AG09309 (cell line): ENCODE measurements at places on chromosomes 5 and 9.
A peak's percentile ranks its signal among the peaks of the same experiment; 100 is the strongest.

- DNase-seq = no peak
These were observed 15.0 kb downstream of the AGTPBP1 start for GRCh38 chr9:85726737-85727136.

- DNase-seq = no peak
These were observed 87.6 kb downstream of the FREM1 start for GRCh38 chr9:14822666-14823065.

DNA sequence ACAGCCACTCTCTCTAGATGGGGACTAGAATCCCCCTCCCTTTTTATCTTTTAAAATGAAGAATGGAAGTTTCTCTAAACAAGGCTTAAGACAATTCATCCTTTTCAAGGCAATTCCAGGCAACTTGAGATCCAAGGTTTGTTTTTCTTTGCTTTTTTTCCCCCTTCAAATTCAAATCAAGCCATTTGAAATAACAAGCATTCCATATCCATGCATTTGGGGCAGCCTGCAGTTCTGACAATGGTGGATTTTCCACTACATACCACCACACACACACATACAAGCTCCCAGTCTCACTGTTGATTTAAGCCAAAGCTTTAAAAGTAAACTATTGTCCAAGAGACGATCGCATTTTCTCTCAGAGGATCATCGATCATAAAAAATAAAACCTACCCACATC is 424 bp downstream of the INSYN2B start:
- no peak for DNase-seq

DNA sequence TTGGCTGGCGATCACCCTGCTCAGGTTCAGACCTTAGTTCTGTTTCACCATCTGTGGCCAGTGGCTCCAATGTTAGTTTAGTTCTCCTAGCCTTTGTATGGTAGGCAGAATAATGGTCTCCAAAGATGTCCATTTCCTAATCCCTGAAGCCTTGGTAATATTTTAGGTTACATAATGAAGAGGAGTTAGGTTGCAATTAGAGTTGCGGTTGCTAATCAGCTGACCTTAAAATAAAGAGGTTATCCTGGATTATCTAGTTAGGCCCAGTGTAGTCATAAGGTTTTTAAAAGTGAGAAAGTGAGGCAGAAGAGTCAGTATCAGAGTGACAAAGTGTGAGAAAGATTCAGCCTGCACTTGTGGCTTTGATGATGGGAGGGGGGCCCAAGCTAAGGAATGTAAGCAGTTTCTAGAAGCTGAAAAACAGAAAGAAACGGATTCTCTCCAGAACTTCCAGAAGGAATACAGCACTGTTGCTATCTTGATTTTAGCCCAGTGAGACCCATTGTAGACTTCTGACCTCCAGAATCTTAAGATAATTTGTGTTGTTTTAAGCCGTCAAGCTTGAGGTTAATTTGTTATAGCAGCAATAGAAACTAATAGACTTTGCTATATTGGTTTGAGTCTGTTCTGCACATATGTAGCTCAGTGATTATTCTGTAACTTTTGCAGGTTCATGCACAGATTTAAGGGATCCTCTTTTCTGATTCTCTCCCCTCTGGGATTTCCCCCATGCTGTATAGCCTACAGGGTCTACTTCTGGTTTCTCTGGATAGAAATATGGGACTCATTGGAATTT is 21.6 kb downstream of the LNPEP start:
- no peak for DNase-seq

- no peak for DNase-seq
These were observed 19.7 kb downstream of the UBAC1 start for GRCh38 chr9:135941288-135941995.

- DNase-seq = peak; percentile 8
These were observed 59.5 kb downstream of the ERMP1 start for GRCh38 chr9:5773324-5773999.

- DNase-seq = no peak
These were observed 223.7 kb downstream of the PAPPA start for GRCh38 chr9:116377179-116377798.

DNA sequence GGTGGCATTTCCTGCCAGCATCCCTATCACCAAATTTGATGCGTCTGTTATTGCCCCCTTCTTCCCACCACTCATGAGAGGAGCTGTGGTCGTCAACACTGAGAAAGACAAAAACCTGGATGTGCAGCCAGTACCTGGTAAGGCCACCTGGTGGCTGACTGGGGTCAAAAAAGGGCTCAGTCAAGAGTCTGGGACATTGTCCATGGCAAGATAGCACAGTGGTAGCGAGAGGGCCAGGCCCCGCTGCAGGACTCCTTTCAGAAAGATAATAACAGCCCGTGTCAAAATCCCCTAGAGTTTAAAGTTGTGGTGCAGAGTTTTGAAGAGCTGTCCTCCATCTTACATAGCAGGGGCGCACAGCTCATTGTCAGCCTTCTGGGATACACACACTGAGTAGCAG is 40.8 kb downstream of the CSF1R start:
- no peak for DNase-seq

DNA sequence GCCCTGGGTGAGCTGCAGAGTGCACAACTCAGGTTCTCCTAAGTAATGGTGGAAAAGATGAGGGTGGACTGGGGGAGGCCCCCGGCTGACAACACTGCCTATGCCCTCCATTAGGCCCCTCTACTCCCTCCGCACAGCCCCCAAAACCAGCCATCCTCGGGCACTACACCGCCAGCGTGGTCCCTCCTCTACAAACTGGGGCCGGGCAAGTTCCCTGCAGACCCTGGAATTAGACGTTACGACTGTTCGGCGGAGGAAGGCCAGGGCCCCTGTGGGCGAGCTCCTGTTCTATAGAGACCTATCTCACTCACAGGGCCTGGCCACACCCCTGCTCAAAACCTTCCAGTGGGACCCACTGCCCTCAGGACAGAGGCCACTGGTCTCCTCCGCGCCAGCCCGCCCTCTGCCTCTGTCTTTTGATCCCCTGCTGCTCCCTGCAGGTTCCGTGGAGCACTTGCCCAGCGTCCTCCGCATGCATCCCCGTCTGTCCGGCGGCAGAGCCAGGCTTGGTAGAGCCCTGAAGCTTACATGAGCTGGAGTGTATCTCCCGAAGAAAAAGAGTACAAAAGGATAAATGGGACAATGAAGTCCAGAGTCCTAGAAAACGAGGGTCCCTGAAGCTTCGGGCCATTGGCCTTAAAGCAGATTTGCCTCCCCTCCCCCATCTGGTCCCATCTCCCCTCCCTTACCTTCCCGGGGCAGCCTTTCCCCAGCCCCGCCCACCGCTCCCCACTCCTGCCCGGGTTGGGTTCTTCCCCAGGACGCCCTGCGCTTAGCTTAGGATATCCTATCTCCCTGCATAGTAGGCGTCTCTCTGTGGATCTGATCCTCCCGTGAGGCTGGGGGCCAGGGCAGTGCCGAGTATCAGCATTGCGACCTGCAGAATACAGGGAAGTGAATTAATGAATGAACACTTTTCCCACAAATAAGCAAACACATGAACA is 71.3 kb downstream of the HRH2 start:
- no peak for DNase-seq

- no peak for DNase-seq
These were observed 20.1 kb upstream of the BARX1 start for GRCh38 chr9:93975262-93975661.

DNA sequence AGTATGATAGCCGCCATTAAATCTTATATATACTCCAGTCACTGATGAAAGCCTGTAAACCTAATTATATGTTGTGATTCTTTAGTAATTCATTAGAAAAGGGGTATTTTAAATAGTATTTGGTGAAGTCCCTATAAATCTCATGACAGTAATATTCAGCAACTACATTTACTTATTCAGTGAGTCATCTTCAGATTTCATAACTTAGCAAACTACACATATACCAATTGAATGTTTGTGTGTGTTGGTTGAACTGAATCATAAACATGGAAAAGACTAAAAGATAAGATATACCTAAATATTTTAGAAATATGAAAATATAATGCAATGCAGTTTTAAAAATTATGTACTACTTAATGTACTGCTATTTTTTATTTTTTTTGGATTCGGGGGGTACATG is 1050.4 kb downstream of the MAT2B start:
- DNase-seq = no peak

DNA sequence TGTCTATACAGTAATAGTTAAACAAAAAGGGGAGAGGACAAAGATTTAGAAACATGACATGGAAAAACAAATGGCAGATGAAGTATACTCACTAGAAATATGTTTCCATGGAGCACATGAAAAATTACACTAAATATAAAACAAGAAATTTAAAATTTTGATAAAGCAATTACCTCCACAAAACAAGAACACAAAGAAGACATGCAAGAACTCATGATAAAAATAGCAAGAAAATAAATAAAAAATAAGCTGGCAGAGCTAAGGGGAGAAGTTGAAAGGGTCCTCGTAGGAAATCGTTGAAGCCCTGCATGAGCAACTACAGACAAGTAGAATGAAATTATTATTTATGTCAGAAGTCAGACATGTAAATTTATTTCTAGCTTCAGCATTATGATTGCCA is 22.6 kb upstream of the TMEM171 start:
- DNase-seq = no peak

DNA sequence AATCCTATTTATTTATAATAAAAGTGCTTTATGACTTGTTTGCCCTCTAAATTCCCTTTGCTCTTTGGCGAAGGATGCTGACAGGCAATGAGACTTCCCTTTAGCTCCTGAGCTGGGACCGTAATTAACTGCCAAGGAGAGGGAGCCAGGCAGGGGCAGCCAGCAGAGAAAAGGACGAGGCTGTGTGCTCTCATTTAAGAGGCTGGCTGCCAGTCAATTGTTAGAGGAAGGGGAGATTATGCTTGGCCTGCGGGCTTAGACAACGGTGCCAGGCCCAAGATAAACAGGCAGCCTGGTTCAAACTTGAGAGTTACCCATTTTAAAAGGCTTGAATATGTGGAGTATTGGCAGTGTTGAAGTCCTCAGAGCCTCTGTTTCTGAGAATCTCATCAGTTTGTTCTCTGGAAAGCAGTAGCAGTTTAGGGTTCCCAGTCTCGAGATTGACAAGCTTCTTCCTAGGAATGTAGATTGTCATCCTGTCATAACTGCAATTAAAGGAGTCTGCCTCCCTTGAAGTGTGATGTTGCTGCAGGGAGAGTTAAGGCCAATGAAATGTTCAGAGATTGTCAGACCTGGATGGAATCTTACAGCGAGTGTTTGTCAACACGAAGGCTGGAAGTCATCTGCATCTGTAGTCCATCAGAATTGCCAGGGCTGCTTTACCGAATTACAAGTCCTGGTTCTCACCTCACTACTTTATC is 113.2 kb downstream of the JAKMIP2 start:
- DNase-seq = no peak
